ENCODE measurements at places on chromosomes 13 and 19.

GRCh38 chr19:43660971-43661360, 9.0 kb downstream of the PLAUR start:
- DNase-seq = no peak

GRCh38 chr19:3243819-3244700, 19.6 kb downstream of the CELF5 start:
- no peak for DNase-seq

- DNase-seq = no peak
Observed at GRCh38 chr13:33079960-33080359, 63.7 kb downstream of the KL start.

GRCh38 chr19:38616265-38616664, 1.5 kb downstream of the MAP4K1 start:
- DNase-seq = no peak

DNA sequence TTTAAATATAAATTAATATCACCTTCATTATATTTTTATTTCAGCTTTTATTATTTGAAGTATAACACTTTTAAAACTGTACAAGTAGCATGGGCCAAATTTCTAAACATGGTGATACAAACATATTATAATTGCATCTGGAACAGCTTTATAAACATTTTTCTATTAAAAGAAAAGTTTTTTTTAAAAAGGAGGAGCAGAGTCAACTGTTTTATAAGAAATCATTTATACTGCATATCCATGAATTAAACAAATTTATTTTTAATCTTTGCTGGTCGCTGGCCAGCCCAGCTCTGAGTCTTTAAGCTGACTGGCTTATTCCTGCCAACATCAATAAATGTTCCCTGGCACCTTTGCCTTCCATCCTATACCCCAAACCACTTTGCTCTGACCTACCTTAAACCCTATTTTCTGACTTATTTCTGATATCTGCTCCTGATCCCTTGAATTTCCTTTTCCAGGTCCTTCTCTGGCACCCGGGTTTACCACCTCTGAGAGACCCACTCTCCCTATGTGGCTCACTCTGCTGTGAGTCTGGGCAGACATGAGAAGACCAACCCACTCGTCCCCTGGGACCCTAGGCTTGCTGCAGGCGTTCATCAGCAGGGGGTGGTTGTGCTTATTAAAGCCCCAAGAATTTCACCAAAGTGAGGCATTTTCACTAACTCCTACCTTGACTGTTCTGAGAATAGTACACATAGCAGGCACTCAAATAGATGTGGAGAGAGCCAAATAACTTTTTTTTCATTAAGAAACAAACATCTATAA, 220.3 kb downstream of the KLF12 start:
- no peak for DNase-seq

DNA sequence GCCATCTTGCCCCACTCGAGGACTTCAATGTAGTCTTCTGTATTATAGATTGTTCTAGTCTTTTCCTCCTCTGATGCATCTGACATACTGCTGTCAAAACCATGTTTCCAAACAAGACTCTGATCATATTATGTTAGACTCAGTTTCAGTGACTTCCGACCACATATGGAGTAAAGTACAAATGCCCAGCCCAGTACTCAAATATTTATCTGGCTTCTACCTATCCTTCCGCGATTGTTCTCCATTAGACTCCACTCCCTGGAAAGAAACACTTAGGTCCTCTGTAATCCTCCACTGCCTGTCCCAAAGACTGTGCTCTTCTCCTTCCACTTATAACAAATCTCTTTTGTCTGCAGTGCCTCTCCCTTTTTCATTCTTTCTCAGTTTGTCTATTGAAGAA, 439.5 kb downstream of the EFNB2 start:
- DNase-seq = no peak

DNA sequence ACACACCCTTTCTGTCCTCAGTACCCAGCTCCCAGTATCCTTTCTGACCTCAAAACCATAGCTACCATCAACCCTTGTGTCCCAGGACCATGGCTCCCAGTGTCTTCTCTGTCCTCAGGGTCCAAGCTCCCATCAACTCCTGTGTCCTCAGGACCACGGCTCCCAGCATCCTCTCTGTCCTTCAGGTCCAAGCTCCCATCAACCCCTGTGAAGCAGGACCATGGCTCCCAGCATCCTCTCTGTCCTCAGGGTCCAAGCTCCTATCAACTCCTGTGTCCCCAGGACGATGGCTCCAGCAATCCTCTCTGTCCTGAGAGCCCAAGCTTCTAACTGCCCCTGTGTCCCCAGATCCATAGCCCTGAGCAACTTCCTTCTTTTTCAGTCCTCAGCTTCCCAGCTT, 1.7 kb upstream of the CADM4 start:
- DNase-seq = no peak
